Lower lobe of right lung (tissue), 2 donors: ENCODE measurements at places on chromosomes 12 and 14. TPM values are rescaled to one million over a fixed set of nuclear protein-coding genes. Genes with fewer than 3 reads are reported as not detected.

DNA sequence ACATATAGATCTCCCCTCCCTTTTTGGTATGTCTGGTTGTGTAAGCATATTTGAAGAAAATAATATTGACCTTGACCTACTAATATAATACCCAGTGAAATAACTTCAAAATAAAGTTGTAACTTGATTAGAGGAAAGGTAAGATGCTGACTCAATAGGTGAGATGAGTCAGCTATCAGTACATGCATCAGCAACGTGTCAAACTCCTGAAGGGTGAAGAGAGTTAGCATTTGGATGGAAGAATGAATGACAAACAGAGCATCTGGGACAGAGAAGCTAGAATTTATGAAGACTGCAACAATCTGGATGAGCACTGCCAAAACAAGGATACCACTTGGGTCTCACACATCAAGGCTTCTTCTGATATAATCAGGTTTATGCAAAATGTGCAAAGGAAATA, 74.9 kb downstream of the PPP2R5E start:
- no peak for DNase-seq

GRCh38 chr12:31991815-31992214, 32.6 kb downstream of the RESF1 start:
- DNase-seq, result no peak

GRCh38 chr12:713281-713875, 39.0 kb upstream of the WNK1 start:
- no peak for DNase-seq

- DNase-seq, result no peak
Measured at GRCh38 chr12:68310370-68310769, 21.8 kb downstream of the MDM1 start.

Gene GARIN6
- total RNA-seq, result not detected

Gene NEUROD4
- not detected for total RNA-seq

Gene MYH6
- total RNA-seq, result 0.62 TPM

Gene ANKRD13A
- total RNA-seq, result 62.5 TPM

Gene ANKRD9
- total RNA-seq, result 19.5 TPM
